GM23338 (cell line): ENCODE measurements at places on chromosomes 12 and 14.

GRCh38 chr12:63276537-63277365 lies 125.8 kb upstream of the AVPR1A start:
- DNase-seq: peak; percentile 86

- DNase-seq: no peak
Observed at GRCh38 chr12:89787763-89788162, 79.1 kb upstream of the ATP2B1 start.

- DNase-seq: no peak
Observed at GRCh38 chr12:50568338-50569091, 63.7 kb downstream of the DIP2B start.

- DNase-seq: no peak
Observed at GRCh38 chr14:96806836-96807235, 9.7 kb downstream of the VRK1 start.

- DNase-seq: no peak
Observed at GRCh38 chr14:52110441-52111086, 41.7 kb upstream of the NID2 start.
